ENCODE measurements at places on chromosomes 16 and 17.
A peak's percentile ranks its signal among the peaks of the same experiment; 100 is the strongest.

GRCh38 chr16:694863-695354, 4.7 kb upstream of the WDR24 start:
- no peak for DNase-seq

DNA sequence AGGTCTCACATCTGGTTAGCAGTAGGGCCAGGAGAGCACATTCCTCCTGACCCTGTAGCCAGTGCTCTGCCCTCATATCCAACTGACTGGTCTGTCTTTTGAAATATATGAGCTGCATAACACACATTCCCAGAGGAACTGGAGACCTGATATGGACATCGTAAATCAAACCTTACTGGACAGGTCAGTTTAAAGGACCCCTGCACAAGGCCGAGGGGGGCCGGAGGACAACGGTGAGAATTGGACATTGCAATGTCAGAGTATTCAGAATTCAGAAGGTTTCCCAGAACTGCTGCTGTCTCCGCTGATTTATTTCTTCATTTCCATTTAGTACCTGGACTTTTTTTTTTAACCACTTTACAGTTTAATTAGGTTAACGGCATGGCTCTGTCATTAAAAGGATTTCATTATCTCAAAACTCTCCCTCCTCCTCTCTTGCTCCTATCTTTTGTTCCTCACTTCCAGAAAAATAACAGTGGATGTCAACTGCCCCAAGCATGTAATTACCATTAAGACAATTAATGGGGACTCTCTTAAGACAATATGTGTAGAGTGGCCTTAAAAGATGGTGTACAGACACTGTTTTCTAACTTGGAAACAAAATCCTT, 4.9 kb downstream of the PMFBP1 start:
- DNase-seq: no peak

- DNase-seq: peak; percentile 86
These were observed 15.4 kb upstream of the HELZ start for GRCh38 chr17:67260170-67260987.

- no peak for DNase-seq
These were observed 36.7 kb upstream of the TANC2 start for GRCh38 chr17:62929320-62929719.

DNA sequence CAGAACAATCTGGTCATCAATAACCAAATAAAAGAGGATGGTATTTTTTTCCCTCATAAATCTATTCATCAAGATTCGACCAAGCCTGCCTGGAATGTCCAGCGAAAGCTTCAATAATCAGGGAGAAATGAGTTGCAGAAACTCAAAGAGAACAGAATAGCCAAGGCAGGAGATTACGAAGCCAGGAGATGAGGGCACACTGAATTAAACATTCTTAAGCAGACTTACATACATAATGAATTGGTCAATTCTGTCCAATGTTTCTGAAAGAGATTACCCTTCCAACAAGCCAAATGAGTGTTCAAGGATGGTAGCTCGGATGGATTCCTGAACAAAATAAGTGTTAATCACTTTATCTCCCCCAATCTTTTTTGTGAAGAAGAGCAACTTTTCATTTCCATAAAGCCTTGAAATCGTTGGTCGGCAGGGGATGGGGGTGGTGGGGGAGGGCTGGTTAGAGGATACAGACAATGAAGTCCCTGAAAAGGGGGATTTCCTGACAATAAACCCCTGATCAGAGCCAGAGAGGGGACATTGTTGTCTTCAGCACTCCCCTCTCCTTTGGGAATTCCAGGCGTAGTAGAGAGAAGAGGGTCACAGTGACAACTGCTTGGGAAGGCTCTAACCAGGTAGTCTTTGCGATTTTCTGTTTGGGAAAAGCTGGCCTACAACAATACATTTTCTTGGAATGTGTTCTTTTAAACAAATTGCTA, 20.7 kb downstream of the TOX3 start:
- no peak for DNase-seq

- DNase-seq: no peak
These were observed 136.9 kb downstream of the BANP start for GRCh38 chr16:88088161-88088581.

DNA sequence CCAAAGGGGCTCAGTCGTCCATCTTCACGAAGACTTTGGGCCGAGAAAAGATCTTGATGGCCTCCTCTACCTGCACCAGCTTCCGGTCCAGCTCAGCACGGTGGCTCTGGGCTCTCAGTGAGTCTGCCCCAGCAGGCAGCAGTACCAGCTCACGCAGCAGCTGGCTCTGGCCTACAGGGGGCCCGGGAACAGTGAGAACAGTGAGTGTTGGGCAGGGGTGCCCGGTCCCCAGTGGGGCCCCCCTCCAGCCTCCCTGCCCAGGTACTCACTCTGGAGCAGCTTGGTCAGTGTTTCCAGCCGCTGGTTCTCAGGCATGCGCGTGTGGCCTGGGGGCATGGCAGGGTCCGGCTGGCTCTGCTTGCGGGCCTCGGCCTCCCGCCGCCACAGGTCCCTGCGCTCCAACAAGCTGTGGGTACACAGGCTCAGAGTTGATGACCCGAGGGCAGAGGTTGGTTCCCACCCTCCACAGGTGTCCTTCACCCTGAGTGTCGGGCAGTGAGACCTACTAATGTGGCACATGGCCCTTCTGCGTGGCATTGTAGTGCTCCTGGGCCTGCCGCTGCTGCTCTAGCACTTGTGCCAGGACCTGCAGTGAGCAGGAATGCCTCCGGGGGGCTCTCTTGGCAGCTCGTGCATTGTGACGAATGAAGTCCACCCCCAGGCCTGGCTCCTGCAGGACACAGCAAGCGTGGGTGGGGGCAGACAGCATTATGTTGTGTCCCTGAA, 2.6 kb downstream of the PARD6A start:
- DNase-seq: no peak

- no peak for DNase-seq
These were observed 137.9 kb downstream of the GSG1L start for GRCh38 chr16:27925612-27926011.

GRCh38 chr17:13182450-13182849, 164.6 kb upstream of the ELAC2 start:
- no peak for DNase-seq

DNA sequence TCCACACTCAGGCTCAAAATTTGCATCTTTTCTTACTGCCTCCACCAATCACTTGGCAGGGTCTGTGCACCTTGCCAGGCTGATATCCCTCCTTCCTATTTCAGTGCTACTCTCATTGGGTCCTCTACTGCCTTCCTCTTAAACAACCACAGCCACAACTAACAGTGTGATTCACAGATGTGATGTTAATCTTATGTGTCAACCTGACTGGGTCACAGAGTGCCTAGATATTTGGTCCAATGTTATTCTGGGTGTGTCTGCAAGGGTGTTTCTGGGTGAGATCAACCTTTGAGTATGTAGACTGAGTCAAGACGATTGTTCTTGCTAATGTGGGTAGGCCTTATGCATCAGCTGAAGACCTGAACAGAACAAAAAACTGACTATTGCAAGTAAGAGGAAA, 51.3 kb upstream of the IRX6 start:
- no peak for DNase-seq

DNA sequence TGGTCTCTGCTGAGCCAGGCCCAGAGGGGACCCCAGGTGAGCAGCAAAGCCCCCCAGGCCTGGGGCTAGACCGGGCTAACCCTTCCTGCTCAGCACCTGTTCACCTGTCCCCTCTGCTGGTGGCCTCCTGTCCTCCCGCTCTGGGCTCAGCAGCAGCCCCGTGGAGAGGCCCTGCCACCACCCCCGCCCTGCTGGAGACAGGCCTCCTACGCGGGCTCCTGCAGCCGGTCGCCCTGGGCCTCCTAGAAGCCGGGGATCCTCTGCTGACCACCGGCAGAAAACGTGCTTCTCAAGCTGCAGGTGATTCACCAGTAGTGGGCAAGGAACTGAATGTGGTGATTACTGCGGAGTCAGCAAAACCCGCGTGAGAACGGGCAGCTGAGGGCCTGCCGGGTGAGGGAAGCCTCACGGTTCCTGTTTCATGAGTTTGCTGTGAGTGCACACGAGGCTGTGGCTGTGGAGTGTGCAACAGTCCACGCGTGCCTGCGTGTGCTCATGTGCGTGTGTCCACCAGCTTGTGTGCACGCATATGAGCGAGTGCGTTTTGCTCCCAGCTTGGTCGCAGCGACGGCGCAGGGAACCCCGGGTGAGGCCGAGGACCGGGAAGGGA, 792 bp downstream of the SECTM1 start:
- DNase-seq: peak; percentile 22

- DNase-seq: peak; percentile 11
These were observed 613 bp downstream of the ECI1 start for GRCh38 chr16:2250652-2251295.

- no peak for DNase-seq
These were observed 1.5 kb downstream of the NUDT16L1 start for GRCh38 chr16:4694642-4695451.

DNA sequence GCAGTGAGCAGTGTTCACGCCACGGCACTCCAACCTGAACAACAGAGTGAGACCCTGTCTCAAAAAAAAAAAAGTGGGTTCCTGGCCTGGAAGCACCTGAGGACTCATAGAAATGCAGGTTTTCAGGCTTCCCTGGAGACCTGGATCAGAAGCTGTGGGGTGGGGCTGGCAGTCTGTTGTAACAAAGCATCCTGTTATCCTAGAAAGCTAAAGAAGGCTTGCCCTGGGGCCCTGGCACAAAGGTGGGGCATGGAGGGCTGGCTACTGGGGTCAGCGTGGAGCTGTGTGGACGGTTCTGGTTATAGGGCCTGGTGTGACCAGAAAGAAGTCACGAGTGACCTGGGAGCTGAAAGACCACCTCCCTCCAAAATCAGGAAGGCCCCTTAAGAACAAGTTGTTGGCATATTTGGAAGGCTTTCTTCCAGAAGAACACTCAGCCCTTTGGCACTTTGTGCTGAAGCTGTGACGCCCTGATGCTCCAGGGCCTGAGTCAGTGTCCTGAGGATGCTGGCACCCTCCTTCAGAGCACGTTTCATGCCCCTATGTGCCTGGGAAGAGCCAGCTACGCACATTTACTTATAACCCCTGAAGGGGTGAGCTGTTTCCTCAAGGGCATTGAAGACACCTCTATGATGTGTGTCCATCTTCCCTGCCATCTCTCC, 6.2 kb downstream of the CRISPLD2 start:
- no peak for DNase-seq

DNA sequence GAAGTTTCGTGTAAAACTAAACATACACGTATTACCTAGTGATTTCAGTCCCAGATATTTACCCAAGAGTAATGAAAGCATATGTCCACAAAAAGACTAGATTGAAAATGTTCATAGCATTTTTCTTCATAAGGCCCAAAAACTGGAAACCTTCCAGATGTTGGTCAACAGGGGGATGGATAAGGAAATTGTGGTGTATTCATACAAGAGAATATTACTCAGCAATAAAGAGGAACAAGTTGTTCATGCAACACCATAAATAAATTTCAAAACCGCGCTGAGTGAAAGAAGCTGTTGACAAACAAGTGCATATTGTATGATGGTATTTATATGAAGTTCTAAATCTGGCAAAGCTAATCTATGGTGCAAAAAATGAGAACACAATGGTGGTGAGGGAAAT, 54.1 kb upstream of the NFAT5 start:
- no peak for DNase-seq

GRCh38 chr16:84941921-84942320, 69.4 kb downstream of the ZDHHC7 start:
- DNase-seq: no peak

DNA sequence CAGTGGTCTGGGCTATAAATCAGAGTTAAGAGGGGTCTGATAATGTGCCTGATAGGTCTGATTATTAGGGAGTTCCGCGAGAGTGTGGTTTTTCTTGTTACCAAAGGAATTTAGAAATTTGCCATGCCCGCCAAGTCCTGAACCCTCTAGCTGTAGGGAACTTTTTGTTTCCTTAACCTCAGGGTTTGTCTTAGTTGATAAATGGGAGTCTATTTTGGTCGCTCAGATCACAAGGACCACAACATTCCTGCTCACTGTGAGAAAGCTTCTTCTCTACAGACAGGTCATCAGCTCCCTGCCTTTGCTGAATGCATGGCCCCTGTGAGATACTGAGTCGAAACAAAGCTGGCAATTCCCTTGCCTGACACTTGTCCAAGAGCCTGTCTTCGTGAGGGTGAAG, 497.8 kb downstream of the HS3ST4 start:
- DNase-seq: no peak

DNA sequence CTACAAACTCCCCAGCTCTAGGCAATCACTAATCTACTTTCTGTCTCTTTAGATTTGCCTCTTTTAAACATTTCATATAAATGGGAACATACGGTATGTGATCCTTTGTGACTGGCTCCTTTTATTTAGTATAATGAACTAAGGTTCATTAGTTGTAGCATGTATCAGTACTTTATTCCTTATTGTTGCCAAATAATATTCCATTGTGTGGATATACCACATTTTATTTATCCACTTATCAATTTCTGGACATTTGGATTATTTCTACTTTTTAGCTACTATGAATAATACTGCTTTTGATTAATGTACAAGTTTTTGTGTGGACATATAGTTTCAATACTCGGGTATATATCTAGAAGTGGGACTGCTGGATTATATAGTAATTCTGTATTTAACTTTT, 7.9 kb downstream of the DDX19B start:
- no peak for DNase-seq

- no peak for DNase-seq
These were observed 14.9 kb downstream of the CEP112 start for GRCh38 chr17:66177048-66177447.

DNA sequence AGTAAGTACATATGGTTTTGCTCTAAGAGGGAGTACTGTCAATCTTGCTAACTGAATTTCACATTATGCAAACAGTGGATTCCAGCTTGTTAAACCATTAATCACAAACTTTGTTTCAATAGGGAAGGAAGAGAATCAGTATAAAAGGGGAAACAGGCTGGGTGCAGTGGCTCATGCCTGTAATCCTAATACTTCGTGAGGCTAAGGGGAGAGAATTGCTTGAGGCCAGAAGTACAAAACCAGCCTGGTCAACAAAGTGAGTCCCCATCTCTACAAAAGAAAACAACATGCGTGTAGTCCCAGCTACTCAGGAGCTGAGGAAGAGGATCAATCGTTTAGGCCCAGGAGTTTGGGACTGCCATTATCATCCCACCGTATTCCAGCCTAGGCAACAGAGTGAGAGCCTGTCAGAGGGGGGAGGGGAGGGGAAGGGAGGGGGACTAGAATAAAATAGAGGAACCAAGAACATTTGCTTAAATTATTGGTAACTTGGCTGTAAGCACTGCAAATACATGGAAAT, 65.7 kb downstream of the FBXL20 start:
- DNase-seq: no peak

- DNase-seq: no peak
These were observed 8.3 kb downstream of the EFCAB5 start for GRCh38 chr17:29949696-29950095.

All from fibroblast of skin of right biceps (primary cell).